ENCODE measurements at places on chromosomes 4 and X. TPM values are rescaled to one million over a fixed set of nuclear protein-coding genes. Genes with fewer than 3 reads are reported as not detected.
A peak's percentile ranks its signal among the peaks of the same experiment; 100 is the strongest.

DNA sequence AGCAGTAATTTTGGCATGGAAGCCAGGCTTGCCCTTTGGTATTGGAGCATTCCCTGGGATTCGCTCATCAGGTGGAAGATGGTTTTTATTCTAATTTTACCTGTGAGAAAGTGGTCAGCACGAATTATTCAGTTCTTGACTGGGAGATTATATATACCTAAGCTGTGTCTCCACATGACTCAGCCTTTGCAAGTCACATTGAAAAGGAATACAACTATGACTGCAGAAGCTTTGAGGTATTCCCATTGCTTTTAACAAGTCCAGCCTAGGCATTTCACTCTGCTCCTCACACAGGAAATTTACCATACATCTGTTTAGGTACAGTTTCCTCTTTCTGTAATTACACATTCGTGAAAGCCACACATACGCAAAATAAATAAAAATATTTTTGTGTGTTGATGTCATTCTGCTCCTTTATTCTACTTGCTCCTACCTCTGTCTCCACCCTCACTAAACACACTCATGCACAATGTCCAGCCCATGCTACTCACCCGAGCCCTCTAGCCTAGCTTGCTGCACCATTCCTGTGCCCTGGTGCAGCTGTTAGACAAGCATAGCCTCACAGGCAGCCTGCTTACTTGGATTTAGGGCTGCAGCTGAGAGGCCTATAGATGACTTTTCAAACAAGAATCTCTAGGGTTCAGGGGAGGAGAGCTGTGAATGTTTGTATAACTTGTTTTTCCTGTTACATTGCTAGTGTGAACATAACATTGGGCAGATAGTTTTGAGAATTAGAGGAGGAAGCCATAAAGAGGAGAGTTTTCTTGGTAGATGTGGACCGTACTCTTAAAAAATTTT lies 504.4 kb upstream of the FAT1 start:
- DNase-seq: no peak

DNA sequence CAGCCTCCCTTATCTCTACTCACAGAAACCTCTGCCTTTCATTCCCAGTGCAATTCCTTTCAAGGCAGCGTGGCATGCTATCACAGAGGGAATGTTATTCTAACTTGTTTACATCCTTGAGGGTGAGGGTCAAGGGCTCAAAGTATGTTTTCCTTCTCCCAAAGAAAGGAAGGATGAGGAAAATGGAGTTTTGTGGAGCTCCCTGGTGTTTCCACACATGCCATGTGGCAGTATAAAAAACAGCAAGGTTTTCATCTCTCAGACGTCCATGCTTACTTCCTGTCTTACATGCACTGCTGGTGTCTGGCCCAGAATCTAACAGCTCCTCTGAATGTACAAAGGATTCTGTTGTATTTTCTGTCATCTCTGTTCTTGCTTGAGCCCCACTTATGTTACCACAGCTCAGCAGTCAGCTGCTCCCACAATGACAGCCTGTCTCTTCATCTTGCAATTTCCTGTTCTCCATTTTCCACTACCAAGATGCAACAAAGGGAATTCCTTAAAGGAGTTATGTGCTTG lies 128.0 kb downstream of the SNCA start:
- no peak for DNase-seq

- no peak for DNase-seq
Observed at GRCh38 chr4:130545596-130545995, 1449.6 kb downstream of the C4orf33 start.

DNA sequence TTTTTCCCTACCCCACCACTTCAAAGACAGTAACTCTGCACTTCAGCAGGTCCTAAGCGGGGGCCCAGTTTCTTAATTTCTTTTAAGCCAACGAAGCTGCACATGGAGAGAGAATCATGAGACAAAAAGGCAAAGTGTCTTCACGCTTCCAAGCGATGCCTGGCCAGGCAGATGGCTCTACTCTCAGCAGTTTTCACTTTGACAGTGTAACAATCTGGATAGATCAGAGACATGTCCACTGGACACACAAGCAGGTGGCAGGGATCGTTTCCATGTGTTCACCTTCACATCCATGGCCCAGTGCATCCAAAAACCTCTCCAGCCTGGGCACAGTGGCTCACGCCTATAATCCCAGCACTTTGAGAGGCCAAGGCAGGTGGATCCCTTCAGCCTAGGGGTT lies 27.8 kb downstream of the PPP2R2C start:
- DNase-seq: no peak

TMEM31 gene
- not detected for total RNA-seq

PWWP3B gene
- total RNA-seq: not detected

- DNase-seq: no peak
Observed at GRCh38 chr4:57103051-57103450, 7.1 kb downstream of the IGFBP7 start.

GRCh38 chrX:23854945-23855344 lies 52.8 kb downstream of the APOO start:
- DNase-seq: peak; percentile 41

GRCh38 chr4:74309223-74309622 lies 953 bp downstream of the EPGN start:
- no peak for DNase-seq

DNA sequence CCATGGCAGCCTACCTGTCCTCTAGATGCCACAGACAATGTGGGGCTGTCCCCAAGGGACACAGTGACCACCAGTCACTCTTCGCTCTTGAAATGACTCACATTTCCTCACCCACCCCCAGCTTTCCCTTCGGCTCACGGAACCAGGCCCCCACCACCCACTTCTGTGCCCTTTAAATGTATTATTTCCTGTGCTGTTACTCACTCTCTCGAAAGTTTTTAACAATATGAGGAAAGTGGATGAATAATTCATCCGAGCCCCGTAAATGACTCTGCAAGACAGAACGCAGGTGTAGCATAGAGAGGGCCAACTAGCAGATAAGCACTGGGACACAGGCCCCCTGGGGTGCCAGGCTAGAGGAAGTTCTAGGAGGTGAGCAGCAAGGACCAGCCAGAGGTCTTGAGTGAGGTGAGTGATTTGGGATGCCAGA lies 179.5 kb upstream of the TBL1X start:
- DNase-seq: no peak

- peak; percentile 66 for DNase-seq
Observed at GRCh38 chrX:153582896-153583295, 16.0 kb downstream of the CCNQ start.

HMX1 gene
- total RNA-seq: not detected

DNA sequence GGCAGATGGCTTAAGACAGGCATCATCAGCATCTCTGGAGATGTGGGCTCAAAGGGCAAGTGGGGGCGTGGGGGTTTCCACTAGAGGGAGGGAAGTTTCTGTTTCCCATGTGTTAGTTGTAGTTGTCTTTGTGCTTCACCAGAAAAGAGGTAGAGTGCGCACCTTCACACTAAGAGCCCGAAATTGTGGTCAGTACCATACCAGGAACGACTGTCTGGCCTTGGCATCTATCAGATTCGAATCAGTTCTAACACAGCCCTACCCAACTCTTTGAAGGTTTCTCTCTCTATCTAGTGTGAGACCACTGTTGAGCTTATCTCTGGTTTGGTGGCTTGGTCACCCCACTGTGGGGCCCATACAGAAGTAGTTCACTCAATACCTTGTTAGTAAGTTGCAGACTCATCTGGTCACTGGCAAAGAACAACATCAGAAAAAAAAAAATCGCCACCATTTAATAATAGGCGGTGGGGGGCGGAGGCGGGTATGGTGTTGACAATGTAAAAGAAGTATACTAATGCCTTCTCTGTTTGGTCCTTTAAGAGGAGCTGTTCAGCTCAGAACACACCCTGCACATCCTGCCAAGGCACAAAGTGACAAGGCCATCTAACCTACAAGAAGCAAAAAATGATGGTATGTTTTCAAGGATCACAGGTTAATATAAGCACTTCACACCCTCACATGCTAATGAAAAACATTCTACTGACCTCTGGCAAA lies 71.1 kb downstream of the NYX start:
- DNase-seq: no peak

- no peak for DNase-seq
Observed at GRCh38 chrX:12138361-12139313, at the start of gene FRMPD4. FRMPD4 (plus strand) TSS chrX:12138473; CDS start chrX:12138972, 499 bp downstream.

DNA sequence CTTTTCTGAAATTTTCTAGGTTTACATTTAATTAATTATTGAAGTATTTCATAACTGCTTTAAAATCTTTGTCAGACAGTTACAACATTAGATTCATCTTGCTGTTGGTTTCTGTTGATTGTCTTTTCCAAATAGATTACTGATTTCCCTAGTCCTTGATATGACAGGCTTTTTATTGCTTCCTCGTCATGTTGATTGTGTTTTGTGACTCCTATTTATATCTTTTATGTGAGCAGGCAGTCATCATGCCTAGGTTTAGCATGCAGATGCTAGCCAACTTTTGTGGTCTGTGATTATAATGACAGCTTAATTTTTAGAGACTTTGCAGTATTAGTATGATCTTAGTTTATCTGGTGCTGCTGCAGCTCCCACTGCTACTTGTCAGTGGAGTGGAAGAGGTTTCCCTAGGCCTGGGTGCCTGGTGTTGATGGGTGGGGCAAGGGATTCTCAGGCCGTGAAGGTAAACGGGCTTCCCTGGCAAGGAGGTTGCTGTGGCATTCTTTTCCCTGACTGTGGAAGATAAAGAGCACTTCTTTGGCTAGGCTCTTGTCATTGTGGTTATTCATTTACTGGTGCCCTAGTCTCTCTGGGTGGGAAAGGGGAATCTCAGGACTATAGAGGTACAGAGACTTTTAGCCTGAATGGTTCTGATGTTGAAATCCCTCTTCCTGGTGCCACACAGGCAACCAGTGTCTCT lies 65.7 kb downstream of the SERPINA7 start:
- no peak for DNase-seq

LEF1 gene
- 5.8 TPM for total RNA-seq

- no peak for DNase-seq
Observed at GRCh38 chrX:71111141-71111843, at the start of gene IL2RG. IL2RG (minus strand) TSS chrX:71111577; CDS start chrX:71111539, 38 bp downstream.

TIGD2 gene
- 1.5 TPM for total RNA-seq

DNA sequence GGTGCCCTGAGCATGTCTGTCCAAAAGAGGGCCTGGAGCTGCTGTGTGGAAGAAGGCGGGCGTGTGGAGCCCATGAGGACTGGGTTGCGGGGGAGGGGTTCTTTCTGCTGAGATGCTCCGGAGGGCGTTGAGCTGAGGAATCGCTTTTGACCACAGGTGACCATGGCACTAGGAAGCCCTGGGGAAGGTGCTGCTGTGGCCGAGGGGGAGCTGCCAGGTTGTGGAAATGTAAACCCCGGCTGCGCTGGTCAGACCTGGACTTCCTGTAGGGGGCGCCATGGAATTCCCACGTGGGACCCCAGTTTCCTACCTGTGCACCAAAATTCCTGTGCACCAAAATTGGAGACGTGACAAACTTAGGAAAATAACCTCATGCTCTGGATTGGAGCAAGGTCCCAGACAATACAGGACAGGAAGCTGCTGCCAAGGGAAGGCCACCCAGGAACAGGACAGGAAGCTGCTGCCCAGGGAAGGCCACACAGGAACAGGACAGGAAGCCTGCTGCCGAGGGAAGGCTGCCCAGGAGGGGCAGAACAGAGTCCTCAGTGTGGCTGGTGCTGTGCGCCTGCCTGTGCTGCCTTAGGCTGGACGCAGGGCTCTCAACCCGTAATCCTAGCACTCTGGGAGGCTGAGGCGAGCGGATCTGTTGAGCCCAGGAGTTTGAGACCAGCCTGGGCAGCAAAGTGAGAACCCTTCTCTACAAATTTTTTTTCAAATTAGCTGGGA lies 28.4 kb upstream of the UVSSA start:
- DNase-seq: peak; percentile 51

CTAG1B gene
- not detected for total RNA-seq

DNA sequence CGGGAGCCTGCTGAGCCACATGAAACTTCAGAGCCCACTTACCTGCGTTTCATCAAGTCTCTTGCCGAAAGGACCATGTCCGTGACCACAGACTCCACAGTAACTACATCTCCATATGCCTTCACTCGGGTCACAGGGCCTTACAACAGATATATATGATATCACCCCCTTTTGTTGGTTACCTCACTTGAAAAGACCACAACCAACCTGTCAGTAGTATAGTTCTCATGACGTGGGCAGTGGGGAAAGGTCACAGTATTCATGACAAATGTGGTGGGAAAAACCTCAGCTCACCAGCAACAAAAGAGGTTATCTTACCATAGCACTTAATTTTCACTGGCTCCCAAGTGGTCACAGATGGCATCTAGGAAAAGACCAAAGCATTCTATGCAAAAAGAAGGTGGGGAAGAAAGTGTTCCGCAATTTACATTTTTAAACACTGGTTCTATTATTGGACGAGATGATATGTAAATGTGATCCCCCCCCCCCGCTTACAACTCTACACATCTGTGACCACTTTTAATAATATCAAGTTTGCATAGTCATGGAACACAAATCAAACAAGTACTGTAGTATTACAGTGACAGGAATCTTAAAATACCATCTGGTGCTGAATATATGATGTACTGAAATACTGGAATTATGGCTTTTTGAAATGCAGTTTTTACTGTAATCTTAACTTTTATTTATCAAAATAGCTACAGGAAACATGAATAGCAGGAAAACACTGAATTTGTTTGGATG lies 129.9 kb downstream of the TET2 start:
- DNase-seq: no peak

DNA sequence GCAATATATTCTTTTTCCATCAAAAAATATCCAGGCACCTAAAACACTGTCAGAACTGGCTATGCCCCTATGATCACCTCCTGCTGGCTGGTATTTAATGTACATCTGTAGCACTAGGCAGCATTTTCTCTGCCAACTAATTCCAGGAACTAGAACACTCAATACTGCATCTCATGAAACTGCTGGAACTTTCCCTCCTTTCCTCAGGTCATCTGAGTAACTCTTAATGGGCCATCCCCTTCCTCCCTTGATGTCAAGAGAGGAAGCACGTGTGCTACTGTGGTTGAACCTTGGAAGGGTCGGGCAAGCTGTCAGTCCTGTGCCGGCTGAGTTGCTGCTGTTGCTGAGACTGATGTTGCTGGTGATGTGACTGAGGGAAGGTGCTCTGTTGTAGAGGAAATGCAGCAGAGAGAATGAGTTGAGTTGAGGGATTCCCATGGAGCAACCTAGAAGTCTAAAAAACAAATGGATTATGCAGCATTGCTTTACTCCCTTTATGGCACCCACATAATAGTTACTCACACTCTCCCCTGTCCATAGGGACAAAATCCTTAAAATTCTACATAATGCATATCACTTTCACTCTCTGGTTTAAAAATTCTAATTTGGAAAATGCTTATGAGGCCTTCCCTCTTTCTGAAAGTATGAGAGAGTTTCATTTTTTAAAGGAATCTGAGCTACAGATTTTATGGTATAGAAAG lies 39.5 kb downstream of the TMEM165 start:
- DNase-seq: no peak

- no peak for DNase-seq
Observed at GRCh38 chr4:1759170-1759817, 33.8 kb upstream of the FGFR3 start.

GRCh38 chrX:18016941-18017340 lies 155.8 kb upstream of the RAI2 start:
- no peak for DNase-seq

SHROOM4 gene
- total RNA-seq: 10.0 TPM

DNA sequence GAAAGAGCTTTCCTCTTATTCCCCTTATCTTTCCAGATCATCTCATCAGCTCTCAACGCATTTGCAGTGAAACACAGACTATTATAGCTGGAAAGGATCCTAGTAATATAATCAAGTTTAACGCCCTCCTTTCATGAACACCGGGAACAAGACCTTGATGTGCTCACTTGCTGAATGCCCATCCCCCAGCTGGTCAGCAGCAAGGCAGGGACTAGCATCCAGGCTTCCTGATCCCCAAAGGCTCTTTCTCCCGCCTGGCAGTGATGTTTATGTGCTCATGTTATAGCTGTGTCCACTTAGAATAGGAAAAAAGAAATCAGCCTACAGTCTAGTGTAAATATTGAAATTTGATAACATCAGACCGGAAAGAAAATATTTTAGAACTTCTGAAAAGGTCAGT lies 24.6 kb downstream of the GPC4 start:
- no peak for DNase-seq
